Mesangial cell (primary cell): ENCODE measurements at places on chromosomes 3 and 15. TPM values are rescaled to one million over a fixed set of nuclear protein-coding genes. Genes with fewer than 3 reads are reported as not detected.

Gene KATNBL1
- 20.2 and 28.7 TPM in 2 replicates for total RNA-seq

Gene SLC4A7
- 20.4 and 24.0 TPM in 2 replicates for total RNA-seq

Gene RGMA
- total RNA-seq: 0.98 and 2.5 TPM in 2 replicates

Gene SLC12A1
- under 0.01 and 0.25 TPM in 2 replicates for total RNA-seq

Gene SLC27A2
- total RNA-seq: under 0.01 and 0.76 TPM in 2 replicates

Gene NMNAT3
- total RNA-seq: 2.1 and 16.9 TPM in 2 replicates

Gene SH3GL3
- total RNA-seq: 0.38 and 0.98 TPM in 2 replicates

Gene GPR27
- 0.81 and 0.89 TPM in 2 replicates for total RNA-seq

Gene CAPN3
- total RNA-seq: 0.65 and 1.9 TPM in 2 replicates

Gene LIPC
- 0.16 and 7.2 TPM in 2 replicates for total RNA-seq

Gene CSTA
- not detected in 2 replicates for total RNA-seq

Gene TAGLN3
- 3.3 and 11.9 TPM in 2 replicates for total RNA-seq

Gene PTPRG
- 16.0 and 44.9 TPM in 2 replicates for total RNA-seq

Gene NPAP1
- not detected in 2 replicates for total RNA-seq

Gene CFAP91
- total RNA-seq: 2.0 and 3.2 TPM in 2 replicates

Gene LRTM1
- not detected in 2 replicates for total RNA-seq

Gene TRPC1
- total RNA-seq: 9.6 and 20.7 TPM in 2 replicates

Gene CDHR4
- not detected in 2 replicates for total RNA-seq

Gene PCSK6
- 0.13 and 0.81 TPM in 2 replicates for total RNA-seq

Gene ZNF502
- total RNA-seq: 1.5 and 1.9 TPM in 2 replicates

Gene PRICKLE2
- 12.1 and 17.7 TPM in 2 replicates for total RNA-seq

Gene TMEM43
- total RNA-seq: 64.0 and 103 TPM in 2 replicates

Gene LCMT2
- total RNA-seq: 4.4 and 5.2 TPM in 2 replicates

Gene SSUH2
- 0.63 TPM in 1 of 2 replicates, not detected in the other for total RNA-seq

Gene LSAMP
- 9.8 and 20.9 TPM in 2 replicates for total RNA-seq

Gene GCSAM
- total RNA-seq: not detected in 2 replicates

Gene TLR9
- not detected in 2 replicates for total RNA-seq

Gene TRH
- total RNA-seq: not detected in 2 replicates

Gene GOLGA6A
- total RNA-seq: not detected in 2 replicates

Gene EPHB3
- total RNA-seq: 0.13 and 0.16 TPM in 2 replicates

Gene NMB
- total RNA-seq: 9.8 and 15.0 TPM in 2 replicates

Gene ZMAT3
- 10.1 and 24.8 TPM in 2 replicates for total RNA-seq

Gene TMEM266
- under 0.01 and 0.25 TPM in 2 replicates for total RNA-seq

Gene ARNT2
- total RNA-seq: 7.0 and 17.0 TPM in 2 replicates

Gene ZNF385D
- total RNA-seq: under 0.01 and 1.1 TPM in 2 replicates

Gene BCL2A1
- not detected in 2 replicates for total RNA-seq

Gene MED12L
- total RNA-seq: 0.49 and 0.63 TPM in 2 replicates

Gene HRH1
- 8.1 and 35.2 TPM in 2 replicates for total RNA-seq

Gene TRIM42
- total RNA-seq: not detected in 2 replicates

Gene NAALADL2
- total RNA-seq: 0.33 and 1.1 TPM in 2 replicates

Gene PCCB
- total RNA-seq: 44.1 and 50.0 TPM in 2 replicates

Gene GOLGA6L7
- total RNA-seq: not detected in 2 replicates

Gene ANKUB1
- not detected in 2 replicates for total RNA-seq
